ENCODE measurements at places on chromosomes 6 and 20. TPM values are rescaled to one million over a fixed set of nuclear protein-coding genes. Genes with fewer than 3 reads are reported as not detected.

Gene KCNQ2
- not detected for total RNA-seq

Gene SGK2
- 39.4 TPM for total RNA-seq

Gene L3MBTL3
- total RNA-seq = 8.0 TPM

Gene ADAT2
- total RNA-seq = 6.9 TPM

Gene EDN1
- total RNA-seq = 77.8 TPM

Gene GPR63
- total RNA-seq = 1.2 TPM

Gene CDH4
- total RNA-seq = 6.4 TPM

Gene ELOVL5
- 68.9 TPM for total RNA-seq

Gene KCNG1
- 0.69 TPM for total RNA-seq

Gene ULBP2
- 8.2 TPM for total RNA-seq

Gene GABRR1
- not detected for total RNA-seq

Gene PRKN
- total RNA-seq = 3.8 TPM

Gene NOX3
- not detected for total RNA-seq

Gene PAX1
- total RNA-seq = 0.10 TPM

Gene OR2J3
- not detected for total RNA-seq

Gene FAM83D
- total RNA-seq = 0.99 TPM

Gene FKBP1C
- total RNA-seq = 0.10 TPM

Gene FAM209B
- not detected for total RNA-seq

Gene RIPOR2
- 1.0 TPM for total RNA-seq

Gene ADGRF1
- 18.3 TPM for total RNA-seq

Gene DNMT3B
- total RNA-seq = 13.5 TPM

Gene NKX2-2
- total RNA-seq = not detected

Gene SEL1L2
- total RNA-seq = not detected

Gene ZNF311
- 1.6 TPM for total RNA-seq

Gene CCN6
- 5.4 TPM for total RNA-seq

Gene GJA10
- not detected for total RNA-seq

Gene BEND6
- 2.1 TPM for total RNA-seq

Gene CLIC5
- 3.5 TPM for total RNA-seq

Gene ANKRD66
- not detected for total RNA-seq

Gene RNF144B
- total RNA-seq = 191 TPM

Gene DEFB132
- total RNA-seq = not detected

Gene OXT
- not detected for total RNA-seq

Gene SAPCD1
- 0.69 TPM for total RNA-seq

Gene SCGN
- total RNA-seq = not detected

Gene RAET1L
- total RNA-seq = 3.1 TPM

Gene ZNFX1
- 89.2 TPM for total RNA-seq

Gene RBBP8NL
- not detected for total RNA-seq

Gene RAET1E
- not detected for total RNA-seq

Gene FKBP5
- 146 TPM for total RNA-seq

Gene NKAIN4
- 7.5 TPM for total RNA-seq

Gene HSPA1L
- total RNA-seq = 0.87 TPM

Gene MYH7B
- total RNA-seq = not detected

Gene HLA-DQB2
- total RNA-seq = not detected

Gene MEP1A
- total RNA-seq = not detected

Gene PARD6B
- total RNA-seq = 31.3 TPM

Gene MMP24
- total RNA-seq = 46.4 TPM

Gene SLC52A3
- total RNA-seq = 1.9 TPM

Gene FHL5
- not detected for total RNA-seq

Gene GCNT2
- 59.4 TPM for total RNA-seq

Gene PHACTR3
- total RNA-seq = 1.6 TPM

Gene LY6G6D
- total RNA-seq = not detected

Gene UQCC2
- 10.5 TPM for total RNA-seq

Gene C2
- total RNA-seq = not detected

Gene FITM2
- total RNA-seq = 4.5 TPM

Measured in renal cortical epithelial cell (primary cell).